ENCODE measurements at places on chromosomes 1 and 21.

DNA sequence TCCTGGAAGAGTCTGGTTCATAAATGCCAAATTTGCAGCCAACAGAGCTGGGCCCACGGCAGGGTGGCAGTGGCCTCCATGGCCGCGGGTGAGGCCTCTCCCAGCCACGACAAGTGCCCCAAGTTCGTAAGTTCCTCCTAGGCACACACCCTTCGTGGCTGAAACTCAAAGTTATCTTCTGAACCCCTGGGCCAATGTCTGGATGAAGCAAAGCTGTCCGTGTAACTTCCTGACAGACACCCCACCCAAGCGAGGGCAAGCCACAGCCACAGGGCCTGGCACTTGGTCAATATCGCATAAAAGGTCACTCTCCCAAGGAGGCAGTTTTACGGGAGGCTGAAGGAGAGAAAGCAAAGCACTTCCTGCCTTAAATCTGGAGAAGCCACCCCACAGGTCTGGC lies 27.8 kb upstream of the GPR153 start:
- DNase-seq: no peak

DNA sequence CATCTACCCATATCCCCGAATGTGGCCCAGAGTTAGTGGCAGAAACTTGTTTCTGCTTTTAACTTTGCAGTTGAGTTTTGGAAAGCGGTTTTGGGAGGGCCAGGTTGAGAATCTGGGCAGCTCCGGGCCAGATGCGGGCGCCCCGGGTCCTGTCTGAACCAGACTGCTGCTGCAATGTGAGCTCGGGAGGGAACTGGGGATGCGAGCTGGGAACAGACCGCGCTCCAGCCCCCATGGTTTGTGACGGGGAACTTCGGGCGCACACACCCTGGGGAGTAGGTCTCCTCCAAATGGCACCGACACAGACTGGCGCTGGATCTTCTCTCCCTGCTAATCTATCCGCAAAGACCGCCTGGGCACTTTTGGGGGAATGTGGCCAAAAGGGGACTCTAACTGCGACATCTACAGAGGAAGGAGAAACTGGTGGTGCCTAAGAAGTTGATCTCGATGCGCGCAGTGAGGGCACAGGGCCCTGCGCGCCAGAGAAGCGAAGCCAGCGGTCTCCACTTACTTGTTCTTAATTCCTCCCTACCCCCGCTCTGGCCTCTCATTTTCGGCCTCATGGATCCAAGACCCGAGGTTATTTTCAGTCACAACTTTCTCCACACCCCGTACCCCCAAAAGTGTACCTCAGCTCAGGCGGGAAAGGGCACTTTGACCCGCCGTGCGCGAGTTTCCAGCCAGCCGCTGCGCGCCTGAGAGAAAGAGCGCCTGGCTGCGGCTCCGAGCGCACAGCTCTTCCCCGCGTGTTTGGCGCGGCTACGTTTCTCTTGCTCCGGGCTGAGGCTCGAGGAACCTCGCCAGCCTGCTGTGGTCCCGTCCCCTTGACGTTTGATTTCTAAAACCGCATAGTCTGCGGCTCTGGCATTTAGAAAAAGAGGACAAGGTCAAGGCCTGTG lies 411.0 kb upstream of the ESRRG start:
- no peak for DNase-seq

DNA sequence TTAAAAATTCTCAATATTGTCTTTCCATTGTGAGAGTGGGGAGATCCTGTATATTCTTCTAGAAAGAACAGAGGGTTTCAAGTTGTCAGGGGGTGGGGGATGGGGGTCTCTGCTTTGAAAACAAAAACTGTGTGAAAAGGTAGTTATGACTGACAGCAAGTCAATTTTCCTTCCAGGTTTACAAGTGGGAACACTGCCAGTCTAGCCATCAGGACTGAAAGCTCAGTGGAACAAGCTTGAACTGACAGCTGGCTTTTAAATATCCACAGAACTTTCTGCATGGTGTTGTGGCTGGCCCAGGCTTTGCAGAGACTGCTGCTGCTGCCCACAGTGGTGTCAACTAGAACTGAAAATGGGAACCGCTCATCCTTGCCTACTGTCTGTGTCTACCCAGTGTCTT lies 162.6 kb downstream of the TNR start:
- DNase-seq: no peak

DNA sequence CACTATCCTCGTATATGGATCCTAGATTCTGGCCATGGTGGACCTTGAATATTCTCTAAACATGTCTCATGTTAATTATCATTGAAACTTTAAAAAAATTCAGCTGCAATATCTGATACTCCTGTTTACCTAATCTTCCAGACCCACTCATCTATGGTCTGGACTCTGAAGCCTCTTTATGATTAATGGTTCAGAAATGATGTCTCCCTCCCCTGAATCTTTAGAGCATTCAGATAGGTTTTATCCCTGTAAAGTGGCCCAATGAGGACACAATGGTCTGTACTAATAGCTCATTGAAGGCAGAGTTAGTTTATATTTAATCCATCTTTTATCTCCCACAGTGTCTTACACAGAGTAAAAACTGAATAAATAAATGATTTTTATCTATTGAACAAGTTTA lies 53.0 kb upstream of the DUSP10 start:
- no peak for DNase-seq

DNA sequence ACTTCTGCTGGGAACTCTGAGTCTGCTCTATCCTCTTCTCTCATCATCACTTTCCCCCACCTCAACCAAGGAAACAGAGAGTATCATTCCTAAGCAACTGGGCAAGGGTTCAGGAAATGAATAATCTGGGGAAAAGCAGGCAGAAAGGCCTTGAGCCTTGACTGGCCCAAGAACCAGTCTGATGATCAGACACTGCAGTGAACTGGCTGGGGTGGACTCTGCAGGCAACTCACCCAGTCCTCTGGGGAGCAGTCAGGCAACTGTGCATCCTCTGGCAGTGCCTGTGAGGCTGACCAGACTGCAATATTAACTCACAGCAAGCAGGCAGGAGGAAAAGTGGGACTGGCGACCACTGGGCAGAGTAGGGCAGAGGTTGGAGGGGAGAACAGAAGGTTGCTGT lies 991 bp downstream of the ANKRD35 start:
- DNase-seq: no peak

DNA sequence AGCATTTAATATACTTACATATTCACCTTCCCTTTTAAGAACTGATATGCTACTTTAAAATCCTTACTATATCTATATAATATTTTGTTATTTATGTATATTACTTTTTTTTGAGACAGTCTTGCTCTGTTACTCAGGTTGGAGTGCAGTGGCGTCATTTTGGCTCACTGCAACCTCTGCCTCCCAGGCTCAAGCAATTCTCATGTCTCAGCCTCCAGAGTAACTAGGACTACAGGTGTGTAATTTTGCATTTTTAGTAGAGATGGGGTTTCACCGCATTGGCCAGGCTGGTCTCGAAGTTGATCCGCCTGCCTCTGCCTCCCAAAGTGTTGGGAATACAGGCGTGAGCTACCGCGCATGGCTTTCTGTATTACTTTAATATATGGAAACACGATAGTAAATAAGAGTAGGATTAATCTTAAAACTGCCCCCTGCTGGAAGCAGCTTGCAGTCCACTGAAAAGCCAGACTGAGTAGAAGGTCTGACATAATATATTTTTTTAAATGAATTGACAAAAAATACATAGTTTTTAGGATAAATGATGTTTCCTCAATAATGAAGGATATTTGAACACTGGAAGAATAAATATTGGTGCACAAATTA lies 24.4 kb downstream of the RCAN3 start:
- peak; percentile 30 for DNase-seq

GRCh38 chr1:222618001-222618879 lies at the start of gene MIA3:
MIA3 (plus strand) TSS chr1:222618097; CDS start chr1:222618111, 14 bp downstream.
- peak; percentile 17 for DNase-seq

GRCh38 chr21:45590246-45590725 lies 48.0 kb upstream of the SLC19A1 start:
- DNase-seq: no peak

DNA sequence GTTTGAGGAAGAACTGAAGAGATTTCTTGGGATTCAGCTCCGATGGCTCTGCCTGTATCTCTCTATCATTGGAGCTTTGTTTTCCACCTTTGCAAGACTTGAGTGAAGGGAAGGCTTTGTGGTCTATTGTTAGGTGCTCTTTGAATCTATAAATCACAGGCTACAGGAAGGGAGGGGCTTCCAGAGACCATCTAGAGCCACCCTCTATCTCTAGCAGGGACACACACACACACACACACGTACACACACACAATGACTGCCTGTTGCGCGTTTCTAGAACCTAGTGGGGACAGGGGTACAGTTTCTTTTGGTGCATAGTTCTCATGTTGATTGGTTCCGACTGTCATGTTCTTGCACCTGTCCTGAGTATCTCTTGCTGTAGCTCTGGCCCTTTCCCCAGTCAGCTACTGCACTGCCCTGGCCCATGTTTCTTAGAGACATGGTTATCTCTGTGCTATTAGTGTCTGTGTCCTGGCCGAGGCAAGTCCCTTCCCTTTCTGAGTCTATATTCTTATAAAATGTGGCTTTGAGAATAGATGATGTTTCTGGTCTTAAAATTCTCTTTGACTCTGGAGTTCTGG lies 60.7 kb downstream of the MAN1C1 start:
- no peak for DNase-seq

DNA sequence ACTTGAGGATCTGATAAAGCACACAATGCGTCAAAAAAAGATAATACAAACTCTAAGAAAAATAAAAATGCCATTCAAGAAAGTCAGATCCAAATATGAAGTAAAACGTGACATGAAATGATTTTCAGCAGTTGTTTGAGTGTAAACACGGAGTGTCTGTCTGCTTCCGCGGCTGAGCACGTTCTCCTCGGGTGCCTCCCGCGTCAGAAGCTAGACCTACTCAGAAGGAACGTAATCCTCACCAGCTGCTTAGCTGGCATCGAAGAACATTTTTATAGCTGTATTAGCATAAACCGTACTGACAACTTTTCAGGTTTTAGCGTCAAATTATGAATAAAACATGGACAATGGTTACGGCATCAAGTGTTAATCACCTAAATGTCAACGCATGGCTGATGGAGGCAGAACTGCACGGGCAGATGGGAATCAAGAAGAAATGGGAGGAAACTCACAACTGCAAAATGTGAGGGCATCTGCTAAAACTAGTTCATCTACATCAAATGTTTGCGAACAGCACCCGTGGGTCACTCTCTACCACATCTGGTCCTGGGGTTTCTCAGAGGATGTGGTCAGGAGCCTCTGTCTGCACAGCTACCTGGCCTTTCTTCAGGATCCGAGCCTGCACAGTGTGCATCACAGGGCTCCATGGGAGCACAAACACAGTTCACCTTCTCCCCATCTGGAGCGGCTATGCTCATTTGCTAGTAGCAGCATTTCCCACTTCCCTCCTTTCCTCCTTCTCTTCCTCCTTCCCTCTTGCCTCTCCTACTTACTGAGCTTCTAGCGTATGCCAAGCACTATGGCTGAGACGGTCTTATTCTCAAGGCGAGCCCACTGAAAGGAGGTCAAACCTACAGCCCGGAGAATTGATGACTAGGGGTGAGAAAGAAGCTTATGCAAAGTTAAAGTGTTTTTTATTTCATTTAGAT lies 40.0 kb downstream of the RCAN1 start:
- DNase-seq: no peak

- DNase-seq: no peak
Observed at GRCh38 chr1:6864166-6864565, 78.9 kb downstream of the CAMTA1 start.

- no peak for DNase-seq
Observed at GRCh38 chr1:179591592-179592580, at the start of gene TDRD5. TDRD5 (plus strand) TSS chr1:179591832; CDS start chr1:179592616, 784 bp downstream.

DNA sequence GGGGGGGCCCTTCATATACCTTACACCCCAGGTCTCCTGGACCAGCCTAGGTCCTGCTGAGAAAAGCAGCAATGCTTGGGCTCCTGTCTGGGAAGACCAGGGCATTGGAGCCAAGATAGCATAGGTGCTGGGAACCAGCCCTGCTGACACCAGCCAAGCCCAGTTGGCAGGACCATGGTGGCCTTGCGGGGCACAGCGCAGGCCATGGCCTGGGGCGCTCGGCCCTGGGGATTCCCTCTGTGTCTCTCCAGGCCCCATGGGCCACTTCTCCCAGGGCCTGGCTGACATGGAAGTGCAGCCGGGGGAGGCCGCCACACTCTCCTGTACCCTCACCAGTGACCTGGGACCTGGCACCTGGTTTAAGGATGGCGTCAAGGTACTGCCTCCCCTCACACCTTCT lies 23.3 kb downstream of the IGFN1 start:
- no peak for DNase-seq

DNA sequence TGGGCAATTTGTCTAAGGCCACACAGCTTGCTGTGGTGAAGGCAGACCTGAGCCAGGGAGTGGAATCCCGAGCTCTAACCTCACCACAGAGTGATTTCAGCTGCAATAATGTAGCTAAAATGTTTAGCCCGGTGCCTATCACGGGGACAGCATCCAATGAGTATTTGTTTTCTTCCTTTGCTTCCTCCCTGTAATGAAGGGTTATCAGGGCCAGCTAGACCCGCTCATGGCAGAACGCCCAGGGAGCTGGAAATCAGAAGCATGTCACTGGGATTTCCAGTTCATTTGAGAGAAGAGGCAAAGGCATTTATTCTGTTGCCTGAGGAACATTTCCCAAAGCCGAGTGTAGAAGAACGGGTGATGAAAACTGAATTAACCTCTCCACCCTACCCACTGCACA lies 183.1 kb downstream of the ZSCAN20 start:
- DNase-seq: no peak

- peak; percentile 57 for DNase-seq
Observed at GRCh38 chr1:153880962-153881361, 41.8 kb downstream of the GATAD2B start.

DNA sequence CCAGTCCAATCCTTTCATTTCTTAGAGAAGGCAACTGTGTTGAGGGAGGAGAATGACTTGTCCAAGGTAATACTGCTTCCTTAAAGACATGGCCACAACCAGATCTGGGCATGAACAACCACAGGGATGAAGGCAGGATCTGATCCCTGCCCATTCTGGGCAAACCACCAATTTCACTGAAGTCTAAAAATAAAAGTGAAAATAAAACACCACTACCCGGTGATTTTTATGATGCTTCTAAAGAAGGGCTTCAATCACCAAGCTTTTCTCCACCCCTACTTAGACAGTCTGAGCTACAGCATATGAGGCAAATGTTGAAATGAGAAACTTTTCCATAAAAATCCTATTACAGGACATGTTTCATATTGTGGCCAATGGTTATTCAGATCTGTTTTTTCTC lies 133.0 kb downstream of the PTPN14 start:
- DNase-seq: no peak

DNA sequence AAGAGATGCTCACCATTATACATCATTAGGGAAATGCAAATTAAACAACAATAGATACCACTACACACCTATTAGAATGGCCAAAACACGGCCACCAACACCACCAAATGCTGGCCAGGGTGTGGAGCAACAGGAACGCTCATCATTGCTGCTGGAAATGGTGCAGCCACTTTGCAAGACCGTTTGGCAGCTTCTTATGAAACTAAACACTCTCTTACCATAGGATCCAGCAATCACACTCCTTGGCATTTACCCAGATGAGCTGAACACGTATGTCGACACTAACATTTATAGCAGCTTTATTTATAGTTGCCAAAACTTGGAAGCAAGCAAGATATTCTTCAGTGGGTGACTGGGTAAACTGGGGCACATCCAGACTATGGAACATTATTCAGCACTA lies 28.9 kb upstream of the ADARB1 start:
- DNase-seq: no peak

- no peak for DNase-seq
Observed at GRCh38 chr1:98677288-98677687, 15.8 kb downstream of the SNX7 start.

GRCh38 chr1:57134803-57135202 lies 169.0 kb upstream of the C8B start:
- DNase-seq: no peak
